ENCODE measurements at places on chromosomes 5 and 9.

DNA sequence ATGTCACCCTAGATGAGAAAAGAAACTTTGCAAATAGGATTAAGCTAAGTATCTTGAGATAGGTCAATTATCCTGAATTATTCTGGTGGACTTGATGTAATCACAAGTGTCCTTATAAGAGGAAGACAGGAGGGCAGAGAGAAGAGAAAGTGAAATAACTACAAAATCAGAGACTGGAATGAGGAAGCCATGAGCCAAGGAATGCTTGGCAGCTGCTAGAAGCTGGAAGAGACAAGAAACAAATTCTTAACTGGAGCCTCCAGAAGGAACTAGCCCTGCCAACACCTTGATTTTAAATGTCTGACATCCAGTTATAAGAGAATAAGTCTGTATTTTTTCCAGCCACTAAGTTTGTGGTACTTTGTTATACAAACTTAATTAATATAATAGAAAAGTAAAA is 480.0 kb downstream of the NR2F1-AS1 start:
- peak; percentile 57 for DNase-seq

DNA sequence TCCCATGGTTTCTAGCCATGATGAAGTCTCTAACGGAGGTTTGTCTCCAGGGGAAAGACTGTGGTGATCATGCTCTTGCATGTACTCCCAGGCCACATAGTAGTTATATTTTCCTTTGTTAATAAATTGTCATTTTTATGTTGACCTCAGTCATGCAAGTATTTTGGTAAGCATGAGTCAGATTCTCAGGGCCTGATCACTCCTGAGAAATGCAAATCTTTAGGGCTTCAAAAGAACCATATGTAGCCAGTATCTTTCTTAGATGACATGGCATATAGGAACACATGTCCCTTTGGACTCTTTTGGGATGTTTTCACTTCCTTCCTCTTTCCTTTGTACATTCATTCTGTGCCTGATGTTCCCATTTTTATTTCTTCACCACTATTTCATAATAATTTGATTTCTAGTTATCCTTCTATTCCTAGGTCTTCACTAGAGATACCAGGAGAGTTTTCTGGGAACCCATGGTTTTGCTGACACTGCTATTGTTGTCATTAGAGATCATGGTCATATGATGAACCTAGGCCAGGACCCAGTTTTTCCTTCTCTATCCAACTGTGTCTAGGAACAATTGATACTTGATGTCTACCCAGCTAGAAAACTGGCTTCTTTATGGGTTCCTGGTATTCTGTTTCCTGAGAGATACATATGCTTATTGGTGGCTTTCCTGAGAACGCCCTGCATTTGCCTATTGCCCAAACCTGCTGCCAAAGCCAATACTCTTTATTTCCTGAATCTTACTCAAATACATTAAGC is 248.1 kb upstream of the NREP start:
- peak; percentile 93 for DNase-seq

DNA sequence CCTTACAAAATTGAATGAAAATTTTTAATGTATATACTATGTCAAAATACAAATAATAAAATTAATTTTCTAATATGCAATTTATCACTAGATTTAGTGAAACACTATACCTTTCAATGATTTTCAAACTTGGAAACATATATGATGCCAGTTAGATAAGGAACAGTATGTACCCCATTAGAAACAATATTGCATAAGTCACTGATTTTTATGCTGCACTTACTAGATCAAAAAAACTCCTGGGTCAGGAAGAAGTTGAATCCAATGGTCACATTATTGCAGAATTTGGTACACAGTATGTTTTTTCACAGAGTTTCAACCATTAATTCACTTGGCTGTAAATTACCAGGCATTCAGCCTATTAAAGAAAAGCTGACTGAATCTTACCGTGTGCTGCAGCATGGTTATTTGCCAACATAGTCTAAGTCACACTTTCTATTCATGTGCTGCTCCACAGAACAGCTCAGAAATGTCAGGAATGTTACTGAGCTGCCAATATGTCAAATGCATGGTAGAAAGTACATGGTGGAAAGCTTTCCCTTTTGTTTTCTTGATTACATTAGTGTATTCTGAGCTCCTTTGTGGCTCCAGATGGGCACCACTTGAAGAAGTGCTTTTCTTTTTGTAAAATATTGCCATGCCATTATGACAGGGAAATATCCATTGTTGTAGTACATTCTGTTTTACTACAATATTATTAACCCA is 9.9 kb upstream of the PRR16 start:
- DNase-seq, result peak; percentile 90

GRCh38 chr5:124236361-124237205 is 509.9 kb downstream of the ZNF608 start:
- DNase-seq, result no peak

GRCh38 chr9:124266826-124267201 is 9.1 kb downstream of the NEK6 start:
- DNase-seq, result no peak

DNA sequence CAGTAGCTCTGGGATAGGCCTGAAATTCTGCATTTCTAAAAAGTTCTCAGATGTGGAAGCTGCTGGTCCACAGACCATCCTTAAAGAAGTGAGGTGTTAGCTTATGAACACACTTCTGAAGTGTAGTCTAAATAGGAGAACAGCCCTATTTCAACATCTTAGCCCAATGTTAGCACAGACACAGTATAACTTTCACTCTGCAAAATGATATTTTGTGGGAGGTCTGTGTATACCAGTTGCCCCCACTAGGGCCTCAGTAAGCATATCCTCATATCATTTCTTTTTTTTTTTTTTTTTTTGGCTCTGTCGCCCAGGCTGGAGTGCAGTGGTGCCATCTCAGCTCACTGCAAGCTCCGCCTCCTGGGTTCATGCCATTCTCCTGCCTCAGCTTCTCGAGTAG is 7.5 kb upstream of the HABP4 start:
- no peak for DNase-seq

DNA sequence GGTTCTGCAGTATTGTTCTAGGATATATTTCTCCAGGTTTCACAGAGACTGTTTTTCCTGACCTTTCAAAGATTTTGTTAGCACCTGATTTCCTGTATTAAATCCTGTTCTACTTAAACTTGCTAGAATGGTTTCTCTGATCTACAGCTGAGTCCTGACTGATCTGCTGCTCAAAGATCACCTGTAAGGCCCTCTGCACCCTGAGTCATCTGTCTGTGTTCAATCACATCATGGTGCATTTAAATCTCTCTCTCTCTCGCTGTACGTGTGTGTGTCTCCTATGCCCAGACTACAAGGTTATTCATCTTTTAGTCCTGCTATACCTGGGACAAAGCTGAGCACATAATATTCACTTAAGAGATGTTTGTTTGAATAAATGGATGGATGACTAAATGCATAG is 13.3 kb upstream of the C5orf63 start:
- no peak for DNase-seq

- no peak for DNase-seq
Observed at GRCh38 chr5:53039855-53040254, 50.7 kb downstream of the ITGA2 start.

DNA sequence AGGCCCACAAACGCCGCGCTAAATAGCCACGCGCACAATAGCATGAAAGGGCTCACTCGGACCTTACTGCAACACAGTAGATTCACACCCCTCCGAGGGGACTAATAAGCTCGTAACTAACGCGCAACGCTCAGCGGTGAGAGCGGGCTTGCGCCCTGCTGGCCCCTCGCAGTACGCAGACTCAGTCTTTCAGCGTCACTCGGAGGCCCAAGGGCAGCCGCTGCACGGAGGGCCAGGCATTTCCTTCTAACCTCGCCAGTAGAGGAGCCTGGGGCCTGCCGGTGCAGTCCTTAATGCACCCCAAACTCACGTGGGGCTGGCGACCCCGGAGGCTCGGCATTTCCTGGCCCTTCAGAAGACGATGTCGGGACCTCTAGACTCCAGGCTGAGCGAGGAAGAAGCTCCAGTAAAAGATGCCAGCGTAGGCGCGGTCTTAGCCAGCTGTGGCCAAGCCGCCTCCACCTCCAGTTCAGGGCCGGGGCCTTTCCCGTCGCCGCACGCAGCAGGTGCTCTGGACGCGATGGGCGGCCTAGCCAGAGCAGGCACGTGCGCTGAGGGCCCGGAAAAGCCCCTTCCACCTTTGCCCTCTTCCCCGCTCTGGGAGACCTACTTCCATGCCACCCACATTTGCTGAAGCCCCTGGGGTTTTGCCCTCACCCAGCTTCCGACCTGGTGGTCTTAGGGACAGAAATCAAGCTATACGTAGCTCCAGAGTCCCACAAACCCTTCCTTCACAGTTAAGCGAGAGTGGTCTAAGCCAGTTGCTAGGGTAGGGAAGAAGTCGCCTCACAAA is 38.3 kb upstream of the TIFAB start:
- DNase-seq, result no peak

- DNase-seq, result no peak
Observed at GRCh38 chr5:175121457-175121856, 322.5 kb downstream of the DRD1 start.

DNA sequence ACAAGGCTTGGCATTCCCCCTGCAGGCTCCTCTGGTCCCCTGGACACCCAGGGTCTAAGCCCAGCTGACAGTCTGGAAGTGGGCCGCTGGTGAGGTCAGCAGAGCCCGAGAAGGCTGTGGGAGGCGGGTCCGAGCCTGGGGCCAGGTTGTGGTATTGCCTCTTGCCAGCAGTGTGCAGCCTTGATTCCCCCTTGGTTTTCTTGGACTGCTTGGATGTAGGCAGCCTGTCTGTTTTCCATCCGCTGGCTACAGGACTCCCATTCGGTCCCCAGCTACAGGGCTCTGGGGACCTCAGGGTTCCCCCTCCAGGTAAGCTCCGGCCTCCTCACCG is 1.6 kb downstream of the AIF1L start:
- DNase-seq, result no peak

- DNase-seq, result peak; percentile 36
Observed at GRCh38 chr5:72256536-72256935, 63.5 kb downstream of the MRPS27 start.

- no peak for DNase-seq
Observed at GRCh38 chr5:154862766-154863165, 4.3 kb downstream of the CNOT8 start.

GRCh38 chr5:88785746-88786565 is 97.0 kb downstream of the MEF2C start:
- peak; percentile 97 for DNase-seq

DNA sequence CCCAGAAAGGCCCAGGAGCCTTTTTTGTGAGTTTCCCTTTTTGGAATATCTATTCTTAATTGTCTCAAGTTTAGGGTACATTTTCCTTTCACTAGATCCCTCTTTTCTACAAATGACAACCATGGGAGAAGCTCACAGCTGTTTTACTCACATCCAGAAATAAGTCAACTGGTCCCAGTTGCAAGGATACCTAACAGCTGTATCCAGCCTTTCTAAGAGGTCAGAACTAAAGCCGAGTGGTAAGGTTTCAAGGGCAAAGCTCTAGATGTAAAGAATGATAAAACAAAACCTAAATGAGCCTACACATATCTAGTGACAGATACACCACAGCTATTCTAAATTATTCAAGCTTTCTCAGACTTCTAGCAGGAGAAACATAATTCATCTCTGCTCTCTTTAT is 4.4 kb downstream of the FGF10 start:
- no peak for DNase-seq

- no peak for DNase-seq
Observed at GRCh38 chr9:126756876-126757415, 47.9 kb upstream of the ZBTB43 start.

DNA sequence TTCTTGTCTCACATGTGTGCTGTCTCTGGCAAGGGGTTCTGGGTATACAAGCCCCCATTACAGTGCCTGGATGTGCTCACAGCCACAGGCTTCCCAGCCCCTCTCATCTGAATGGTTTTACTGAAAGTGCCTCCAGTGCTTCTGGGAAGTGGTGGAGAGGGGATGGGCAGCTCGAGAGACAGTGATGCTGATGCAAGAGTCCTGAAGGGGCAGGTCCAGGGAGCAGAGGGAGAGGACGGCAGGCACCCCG is 93.5 kb downstream of the PHF2 start:
- DNase-seq, result peak; percentile 14

DNA sequence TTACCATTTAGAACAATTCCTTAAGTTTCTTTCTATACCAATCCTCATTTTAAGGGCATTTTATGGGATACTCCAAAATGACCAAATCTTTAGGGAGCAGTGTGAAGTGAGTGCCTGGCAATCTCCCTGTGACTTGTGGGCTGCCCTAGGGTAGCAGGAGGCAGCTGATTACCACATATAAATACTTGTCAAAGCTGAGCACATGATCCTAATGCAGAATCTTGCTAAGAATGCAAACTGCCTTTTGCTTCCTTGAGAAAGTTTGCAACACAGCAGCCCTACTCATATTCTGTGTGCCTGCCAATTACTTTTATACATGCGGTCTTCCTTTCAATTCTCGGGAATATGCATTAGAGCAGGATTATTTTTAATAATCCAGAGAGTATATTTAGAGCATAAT is 18.2 kb upstream of the NREP start:
- DNase-seq, result peak; percentile 64

DNA sequence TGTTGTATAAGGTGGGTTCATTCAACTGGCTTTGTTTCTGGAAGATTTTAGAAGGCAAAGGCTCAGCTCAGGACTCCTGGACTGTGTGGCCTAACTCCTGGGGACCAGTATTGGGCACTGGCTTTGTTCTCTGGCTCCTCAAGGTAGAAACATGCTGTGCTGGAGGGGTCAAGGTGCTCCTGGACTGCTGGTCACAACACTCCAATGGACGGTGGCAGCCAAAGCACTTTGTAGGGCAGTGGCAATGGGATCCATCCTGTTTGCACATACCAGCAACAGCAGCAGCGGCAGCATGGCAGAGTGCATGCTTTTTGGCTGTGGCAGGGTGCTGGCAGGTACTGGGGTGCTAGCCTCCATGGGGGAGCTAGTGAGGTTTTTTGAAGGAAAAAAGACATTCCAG is 65.3 kb downstream of the SLCO6A1 start:
- DNase-seq, result no peak

DNA sequence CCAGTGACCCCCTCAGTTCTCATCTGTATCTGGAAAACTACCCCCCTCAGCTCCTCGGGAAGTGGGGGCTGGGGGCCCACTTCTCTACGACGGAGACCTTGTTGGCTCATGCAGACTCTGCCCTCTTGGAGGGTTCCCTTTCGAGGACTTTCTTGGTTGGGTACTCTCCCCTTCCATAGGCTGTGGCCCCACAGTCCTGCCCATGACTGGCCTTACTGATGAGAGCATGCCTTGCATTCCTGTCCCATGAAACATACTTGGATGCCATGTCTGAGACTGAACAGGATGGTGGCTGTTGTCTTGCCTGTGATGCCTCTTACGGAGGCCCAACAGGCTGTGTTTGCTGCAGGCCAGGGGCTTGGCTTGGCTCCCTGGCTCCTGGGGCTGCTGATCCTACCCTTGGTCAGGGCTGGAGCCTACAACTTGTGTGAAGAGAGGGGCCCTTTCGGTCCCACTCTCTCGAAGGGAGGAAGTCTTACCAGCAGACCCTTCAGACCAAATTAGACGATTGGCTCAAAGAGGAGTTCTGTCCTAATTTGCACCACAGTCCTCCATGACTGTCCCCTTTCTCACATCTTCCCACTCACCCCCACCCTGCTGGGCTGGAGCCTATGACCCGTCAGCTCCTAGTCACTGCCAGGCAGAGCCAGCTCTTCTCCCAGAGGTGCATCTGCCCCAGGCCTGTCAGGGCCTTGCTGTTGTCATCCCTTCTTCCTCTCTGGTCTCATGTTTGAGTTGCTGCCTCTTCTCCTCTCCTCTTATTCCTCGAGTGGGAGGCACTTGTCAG is 109.9 kb downstream of the CACNA1B start:
- no peak for DNase-seq

- DNase-seq, result no peak
Observed at GRCh38 chr5:134189031-134189430, 12.3 kb upstream of the SKP1 start.

All from EH (cell line).